GDM1 (cell line): ENCODE measurements at places on chromosomes 1 and 21.

GRCh38 chr21:26806801-26807295, 38.4 kb downstream of the ADAMTS1 start:
- DNase-seq: no peak

GRCh38 chr21:15195104-15195503, 130.3 kb upstream of the NRIP1 start:
- DNase-seq: no peak

GRCh38 chr1:214455971-214456867, 95.2 kb downstream of the PTPN14 start:
- DNase-seq: no peak

DNA sequence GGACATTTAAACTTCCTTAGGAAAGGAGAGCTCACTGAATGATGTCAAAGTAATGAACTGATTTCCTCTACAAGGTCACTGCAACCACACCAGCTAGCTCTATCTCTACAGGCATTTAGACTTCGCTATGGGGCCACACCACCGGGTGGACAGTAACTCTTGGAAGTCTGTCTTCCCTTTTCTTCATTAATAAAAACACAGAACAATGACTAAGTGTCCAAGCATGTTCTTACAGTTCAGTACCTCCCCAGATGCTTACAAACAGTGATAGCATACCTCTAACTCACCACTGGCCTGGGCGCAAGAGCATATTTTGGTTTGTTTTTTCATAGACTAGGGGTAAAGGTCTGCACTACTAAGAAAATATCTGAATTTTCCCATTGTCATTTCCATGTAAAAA, 54.6 kb downstream of the SIM2 start:
- DNase-seq: no peak

DNA sequence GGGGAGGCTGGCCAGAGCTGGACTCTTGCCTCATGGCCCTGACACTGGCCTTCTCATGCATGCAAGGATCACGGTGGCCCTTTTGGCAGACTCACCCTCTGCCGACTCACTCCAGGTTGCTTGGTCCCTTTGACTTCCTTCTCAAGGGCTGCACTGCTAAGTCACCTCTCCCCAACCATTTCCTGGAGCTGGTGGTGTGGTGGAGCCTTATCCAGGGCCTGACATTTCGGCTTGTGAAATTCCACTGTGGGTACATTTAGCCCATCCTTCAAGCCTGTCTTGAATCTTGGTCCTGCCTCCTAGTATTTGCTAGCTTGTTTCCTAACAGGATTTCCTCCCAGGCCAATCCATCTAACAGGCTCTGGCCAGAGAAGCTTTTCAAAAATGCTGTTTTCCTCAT, 52.6 kb upstream of the JUN start:
- DNase-seq: peak; percentile 23

DNA sequence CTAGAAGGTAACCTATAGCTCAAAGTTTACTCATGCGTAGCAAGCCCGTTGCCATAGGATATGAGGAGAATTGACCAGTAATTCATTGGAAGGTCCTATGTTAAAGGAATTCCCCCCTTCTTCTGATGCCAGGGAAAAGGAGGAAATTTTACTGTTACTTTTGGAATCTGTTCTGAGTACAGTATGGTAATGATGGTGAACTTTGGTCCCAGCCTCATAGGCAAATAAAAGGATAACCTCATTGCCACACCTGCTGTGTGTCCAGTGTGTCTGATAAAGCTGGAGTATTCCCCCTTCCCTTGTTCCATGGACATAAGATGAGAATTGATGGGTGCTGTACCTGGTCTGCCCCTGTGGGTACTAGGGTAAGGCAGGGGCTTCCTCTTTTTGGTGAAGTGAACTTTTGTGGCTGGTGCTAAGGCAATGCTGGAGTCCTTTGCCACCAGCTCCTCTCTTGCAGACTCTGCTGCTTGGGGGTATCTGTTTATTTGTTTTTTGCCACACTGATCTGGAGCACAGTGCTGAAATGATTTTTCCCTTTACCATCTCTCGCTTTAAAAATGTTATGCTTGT, 22.2 kb downstream of the MPZ start:
- DNase-seq: no peak

DNA sequence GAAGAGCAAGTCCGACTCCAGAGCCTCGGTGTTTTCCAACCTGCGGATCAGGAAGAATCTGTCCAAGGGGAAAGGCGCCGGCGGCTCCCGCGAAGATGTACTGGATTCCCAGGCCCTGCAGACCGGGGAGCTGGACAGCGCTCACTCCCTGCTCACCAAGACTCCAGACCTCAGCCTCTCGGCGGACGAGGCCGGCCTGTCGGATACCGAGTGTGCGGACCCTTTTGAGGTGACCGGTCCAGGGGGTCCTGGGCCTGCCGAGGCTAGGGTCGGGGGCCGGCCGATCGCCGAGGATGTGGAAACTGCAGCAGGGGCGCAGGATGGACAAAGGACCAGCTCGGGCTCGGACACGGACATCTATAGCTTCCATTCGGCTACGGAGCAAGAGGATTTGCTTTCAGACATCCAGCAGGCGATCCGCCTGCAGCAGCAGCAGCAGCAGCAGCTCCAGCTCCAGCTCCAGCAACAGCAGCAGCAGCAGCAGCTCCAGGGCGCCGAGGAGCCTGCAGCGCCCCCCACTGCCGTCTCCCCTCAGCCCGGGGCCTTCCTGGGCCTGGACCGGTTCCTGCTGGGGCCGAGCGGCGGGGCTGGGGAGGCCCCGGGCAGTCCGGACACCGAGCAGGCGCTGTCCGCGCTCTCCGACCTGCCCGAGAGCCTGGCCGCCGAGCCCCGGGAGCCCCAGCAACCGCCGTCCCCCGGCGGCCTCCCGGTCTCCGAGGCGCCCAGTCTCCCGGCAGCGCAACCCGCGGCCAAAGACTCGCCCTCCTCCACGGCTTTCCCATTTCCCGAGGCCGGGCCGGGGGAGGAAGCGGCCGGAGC, 827 bp downstream of the FMN2 start:
- no peak for DNase-seq

DNA sequence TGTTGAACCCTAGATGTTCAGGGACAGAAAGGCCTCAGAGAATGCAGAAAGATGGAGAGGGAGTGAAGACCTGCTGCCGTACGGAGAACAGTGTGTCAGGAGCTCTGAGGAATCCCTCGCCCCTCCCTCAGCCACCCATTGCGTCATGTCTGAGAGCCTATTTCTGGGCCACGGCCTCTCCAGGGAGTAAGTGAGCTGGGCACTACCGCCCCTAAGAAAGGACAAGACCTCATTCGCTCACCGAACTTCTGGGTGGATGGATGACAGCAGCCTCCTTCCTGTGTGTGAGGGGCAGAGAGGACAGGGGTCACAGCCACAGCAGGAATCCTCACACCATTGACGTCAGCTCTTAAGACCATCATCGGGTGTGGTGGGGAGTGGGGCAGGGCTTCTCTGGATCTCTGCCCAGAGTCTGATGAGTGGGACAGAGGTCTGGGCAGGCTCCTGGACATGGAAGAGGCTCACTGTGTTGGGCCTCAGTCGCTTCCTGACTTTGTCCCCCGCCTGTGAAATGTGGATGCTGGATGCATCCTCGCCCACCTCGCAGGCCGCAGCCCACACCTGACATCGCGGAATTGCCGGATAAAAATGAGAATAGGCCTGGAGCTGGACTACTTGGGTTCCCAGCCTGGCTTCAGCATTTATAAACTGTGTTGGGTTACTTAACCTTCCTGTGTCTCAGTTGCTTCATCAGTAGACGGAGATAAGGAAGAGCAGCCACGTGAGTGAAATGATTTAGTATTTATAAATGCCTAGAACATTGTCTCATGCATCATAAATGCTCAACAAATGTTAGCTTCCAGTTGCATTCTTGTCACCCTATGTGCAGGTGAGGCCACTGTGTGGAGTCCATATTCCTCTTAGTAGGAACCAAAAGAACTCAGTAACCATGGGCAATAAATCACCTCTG, 238.6 kb downstream of the TRABD2B start:
- no peak for DNase-seq

- no peak for DNase-seq
These were observed 543.4 kb downstream of the NEGR1 start for GRCh38 chr1:71738910-71739309.

DNA sequence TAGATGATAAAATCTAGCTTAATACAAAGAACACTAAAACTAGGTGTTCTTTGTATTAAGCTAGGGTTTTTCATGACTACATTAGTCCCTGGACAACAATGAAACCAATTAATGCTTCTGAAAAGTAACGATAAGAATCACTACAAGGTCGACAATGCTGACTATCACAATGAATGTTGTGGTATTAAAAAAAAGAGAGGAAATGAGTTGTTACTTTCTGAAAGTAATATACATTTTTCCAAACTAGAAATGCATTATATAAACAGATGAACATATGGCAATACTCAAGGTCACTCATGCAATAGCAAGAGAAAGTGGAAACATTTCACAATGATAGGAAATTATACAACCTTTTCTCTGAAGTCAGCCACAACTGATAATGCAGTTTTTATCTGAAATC, 19.0 kb downstream of the DPH5 start:
- DNase-seq: no peak

DNA sequence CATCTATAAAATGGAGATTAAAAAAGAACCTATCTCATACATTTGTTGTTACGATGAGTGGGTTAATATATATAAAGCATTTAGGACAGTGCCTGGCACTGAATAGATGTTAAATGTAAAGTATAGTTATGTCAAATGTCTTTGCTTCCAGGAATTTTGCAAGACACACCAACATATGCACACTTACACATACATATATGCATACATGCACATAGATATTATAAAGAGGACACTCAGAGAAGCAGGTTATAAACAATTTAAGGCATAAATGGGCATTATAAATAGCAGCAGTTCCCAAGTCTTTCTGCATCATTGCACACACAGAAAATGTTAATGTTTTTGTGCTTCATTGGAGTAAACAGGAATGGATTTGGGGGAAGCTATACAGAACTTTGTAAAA, 13.3 kb downstream of the CYP4X1 start:
- no peak for DNase-seq
